DMS53 (cell line): ENCODE measurements at places on chromosomes 2 and 18.
A peak's percentile ranks its signal among the peaks of the same experiment; 100 is the strongest.

DNA sequence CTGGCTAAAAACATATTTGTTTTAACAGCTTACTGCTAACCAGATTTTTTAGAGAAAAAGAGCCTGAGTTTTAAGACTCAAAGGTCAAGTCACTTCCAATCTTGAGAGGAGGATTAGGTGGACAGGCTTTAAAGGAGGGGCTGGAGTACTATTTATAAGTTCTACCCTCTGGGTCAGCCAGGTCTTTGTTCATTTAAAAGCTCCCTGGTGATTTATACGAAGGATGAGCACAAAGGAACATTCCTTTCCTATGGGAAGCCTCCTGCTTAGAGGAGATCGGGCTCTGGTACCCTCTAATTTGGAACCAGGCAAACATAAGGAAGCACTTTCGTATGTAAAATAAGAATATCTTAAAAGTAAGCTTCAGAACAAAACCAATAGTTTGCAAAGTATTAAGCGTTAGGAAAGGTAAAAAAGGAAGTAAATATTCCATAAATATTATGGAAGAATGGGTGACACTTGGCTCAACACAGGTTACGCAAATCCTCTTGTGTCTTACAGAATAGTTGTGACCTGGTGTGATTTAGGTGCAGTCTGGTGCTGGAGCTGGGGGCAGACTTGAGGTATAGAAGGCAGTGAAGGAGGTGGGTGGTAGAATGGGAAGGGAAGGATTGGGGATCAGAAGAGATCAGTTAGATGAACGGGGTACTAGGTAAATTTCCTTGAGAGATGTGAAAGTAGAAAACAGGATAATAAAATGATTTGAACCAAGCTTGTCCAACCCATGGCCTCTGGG lies 35.6 kb downstream of the PDE6D start:
- DNase-seq = no peak

- DNase-seq = no peak
These were observed 23.8 kb downstream of the THAP4 start for GRCh38 chr2:241613017-241613780.

DNA sequence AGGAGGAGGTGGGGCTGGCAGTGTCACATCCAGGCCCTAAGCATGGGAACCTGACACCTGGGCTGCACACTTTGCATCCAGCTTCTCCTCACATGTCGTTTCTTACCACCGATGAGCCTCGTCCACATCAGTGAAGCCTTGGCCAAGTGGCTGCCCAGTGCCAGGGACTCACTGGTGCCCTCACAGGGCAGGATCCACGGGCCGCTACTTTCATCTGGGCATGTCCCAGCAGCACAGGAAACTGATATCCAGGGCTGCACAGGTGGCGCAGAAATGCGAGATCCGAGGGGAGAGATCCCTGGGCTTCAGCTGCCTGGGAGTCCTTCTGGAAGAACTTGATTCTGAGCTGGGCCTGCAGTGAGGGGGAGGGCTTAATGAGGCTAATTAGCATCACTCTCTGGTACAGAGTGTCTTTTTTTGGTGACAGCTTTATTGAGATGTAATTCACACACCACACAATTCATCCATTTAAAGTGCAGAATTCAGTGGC lies 291.6 kb upstream of the HDAC4 start:
- DNase-seq = peak; percentile 23

DNA sequence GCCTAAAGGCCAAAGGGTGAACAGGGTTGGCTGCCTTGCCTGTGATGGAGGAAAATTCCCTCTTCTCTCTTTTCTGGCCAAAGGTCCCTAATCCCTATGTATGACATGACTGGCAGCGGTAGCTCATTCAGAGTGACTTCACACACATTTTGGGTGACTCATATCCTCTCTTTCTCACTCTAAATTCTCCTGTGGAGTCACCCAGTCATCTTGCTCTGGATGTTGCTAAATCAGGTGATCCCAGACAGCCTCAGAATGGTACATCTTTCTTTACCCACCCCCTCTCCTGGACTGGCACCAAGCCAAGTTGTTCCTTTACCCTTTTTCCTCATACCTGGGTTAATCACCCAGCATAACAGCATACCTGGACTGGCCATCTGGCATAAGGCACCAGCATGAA lies 77.2 kb downstream of the NEURL3 start:
- peak; percentile 94 for DNase-seq

DNA sequence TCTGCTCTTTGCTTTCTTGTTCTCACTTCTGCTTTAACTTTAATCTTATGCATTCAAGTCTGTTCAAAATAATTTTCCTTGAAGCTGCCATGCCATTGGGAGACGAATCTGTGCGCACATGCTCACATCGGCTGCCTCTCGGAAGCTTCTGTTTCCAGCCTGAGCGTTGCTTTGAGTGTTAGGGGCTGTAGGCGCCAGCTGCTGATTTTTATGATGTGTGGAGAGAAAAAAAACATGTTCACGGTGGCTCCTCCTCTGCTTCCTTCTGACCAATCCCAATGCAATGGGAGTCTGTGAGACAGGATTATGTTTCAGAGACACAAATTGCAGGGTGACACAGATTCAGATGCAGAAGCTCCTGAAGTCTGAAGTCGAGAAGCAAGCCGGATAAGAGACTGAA lies at the start of gene MC4R:
TSS of gene MC4R (minus strand) at position 180 of the 400 bp plus-strand sequence. CDS start 426 bp downstream, outside the sequence.
- DNase-seq = peak; percentile 97

DNA sequence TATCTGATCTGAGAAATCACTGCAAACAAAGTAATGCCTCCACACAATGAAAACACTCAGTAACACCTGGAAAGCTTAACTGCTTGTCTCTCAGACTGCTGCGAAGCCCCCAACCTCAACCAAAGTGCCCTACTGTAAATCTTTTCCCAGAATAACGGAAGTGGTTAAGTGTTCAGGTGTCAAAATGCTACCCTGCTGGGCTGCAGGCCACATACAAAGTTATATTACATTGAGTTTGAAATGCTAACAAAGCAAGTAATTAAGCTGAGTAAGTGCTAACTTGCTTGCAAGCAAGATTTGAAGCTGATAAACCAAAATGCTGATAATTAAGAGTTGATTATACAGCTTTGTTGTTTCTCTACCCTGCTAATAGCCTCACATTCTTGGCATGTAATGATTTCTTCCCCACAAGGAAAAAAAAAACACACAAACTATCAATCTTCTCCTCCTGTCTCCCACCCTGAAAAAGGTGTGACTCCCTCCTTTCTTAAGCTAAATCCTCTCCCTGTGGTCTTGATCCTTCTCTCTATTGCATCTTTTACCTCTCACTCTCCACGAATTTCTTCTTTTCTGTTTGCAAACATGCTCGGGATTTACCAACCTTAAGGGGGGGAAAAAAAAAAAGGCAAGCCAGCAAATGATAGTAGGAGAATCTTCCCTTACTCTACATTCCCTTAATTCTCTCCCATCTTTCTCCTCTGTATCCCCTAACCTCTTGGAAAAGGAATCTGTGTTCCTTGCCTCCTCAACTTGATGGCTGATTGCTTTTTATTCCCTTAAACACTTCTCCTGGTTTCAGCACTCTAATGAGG lies 266.8 kb upstream of the SIX3 start:
- DNase-seq = no peak

- DNase-seq = no peak
These were observed 12.9 kb downstream of the PARD6G start for GRCh38 chr18:80234398-80234797.

- DNase-seq = no peak
These were observed 21.2 kb downstream of the PRELID3A start for GRCh38 chr18:12428923-12429322.

GRCh38 chr2:41963661-41964525 lies 83.9 kb upstream of the PKDCC start:
- DNase-seq = peak; percentile 75

DNA sequence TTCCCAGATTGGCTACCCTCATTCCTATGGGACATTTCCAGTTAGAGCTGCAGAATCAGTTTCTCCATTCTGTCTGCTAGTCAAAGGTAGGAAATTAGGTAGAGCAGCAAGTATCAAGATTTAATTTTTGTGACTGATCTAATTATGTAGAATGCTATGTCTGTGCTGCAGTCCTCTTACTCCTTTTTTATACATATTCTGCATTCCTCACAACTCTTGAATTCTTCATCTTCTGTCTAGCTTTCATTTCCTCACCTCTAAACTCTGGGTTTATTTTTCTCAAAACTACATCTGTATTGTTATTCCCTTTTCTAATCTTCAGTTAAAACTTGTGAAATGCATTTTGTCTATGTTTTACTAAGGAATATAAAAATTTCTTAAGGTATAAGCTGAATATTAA lies 8.6 kb downstream of the SGO2 start:
- no peak for DNase-seq

DNA sequence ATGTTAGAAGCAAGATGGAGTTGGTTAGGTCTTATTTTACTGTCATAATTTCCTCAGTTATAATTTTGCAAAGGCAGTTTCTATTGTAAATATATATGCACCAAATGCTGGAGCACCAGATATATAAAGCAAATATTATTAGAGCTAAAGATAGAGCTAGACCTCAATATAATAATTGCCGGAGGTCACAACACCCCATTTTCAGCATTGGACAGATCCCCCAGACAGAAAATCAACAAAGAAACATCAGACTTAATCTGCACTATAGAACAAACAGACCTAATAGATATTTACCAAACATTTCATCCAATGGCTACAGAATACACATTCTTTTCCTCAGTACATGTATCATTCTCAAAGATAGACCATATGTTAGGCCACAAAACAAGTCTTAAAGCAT lies 115.2 kb downstream of the CABYR start:
- DNase-seq = no peak

- DNase-seq = no peak
These were observed 99.8 kb downstream of the UXS1 start for GRCh38 chr2:106094131-106094841.

- DNase-seq = peak; percentile 20
These were observed 15.3 kb downstream of the TET3 start for GRCh38 chr2:73999881-74000597.

DNA sequence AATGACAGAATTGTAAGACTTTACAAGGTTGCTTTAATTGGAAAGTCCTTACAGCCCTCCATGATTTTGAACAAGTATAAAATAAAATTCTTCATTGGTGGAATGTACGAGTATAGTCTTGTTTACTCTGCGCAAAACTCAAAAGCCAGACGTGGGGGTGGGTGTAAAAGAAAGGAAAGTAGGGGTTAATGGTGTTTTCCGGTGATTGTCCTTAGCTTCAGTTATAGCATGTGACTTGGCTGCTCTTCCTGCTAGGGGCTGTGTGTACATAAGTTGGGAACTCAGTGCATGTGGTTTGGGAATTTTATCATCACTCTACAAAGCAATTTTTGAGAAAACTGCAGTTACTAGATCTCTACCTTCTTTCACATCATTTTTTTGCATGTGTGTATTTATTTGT lies 82.4 kb upstream of the CAVIN2 start:
- DNase-seq = no peak

- no peak for DNase-seq
These were observed 566.4 kb downstream of the TNS1 start for GRCh38 chr2:217436386-217436785.

DNA sequence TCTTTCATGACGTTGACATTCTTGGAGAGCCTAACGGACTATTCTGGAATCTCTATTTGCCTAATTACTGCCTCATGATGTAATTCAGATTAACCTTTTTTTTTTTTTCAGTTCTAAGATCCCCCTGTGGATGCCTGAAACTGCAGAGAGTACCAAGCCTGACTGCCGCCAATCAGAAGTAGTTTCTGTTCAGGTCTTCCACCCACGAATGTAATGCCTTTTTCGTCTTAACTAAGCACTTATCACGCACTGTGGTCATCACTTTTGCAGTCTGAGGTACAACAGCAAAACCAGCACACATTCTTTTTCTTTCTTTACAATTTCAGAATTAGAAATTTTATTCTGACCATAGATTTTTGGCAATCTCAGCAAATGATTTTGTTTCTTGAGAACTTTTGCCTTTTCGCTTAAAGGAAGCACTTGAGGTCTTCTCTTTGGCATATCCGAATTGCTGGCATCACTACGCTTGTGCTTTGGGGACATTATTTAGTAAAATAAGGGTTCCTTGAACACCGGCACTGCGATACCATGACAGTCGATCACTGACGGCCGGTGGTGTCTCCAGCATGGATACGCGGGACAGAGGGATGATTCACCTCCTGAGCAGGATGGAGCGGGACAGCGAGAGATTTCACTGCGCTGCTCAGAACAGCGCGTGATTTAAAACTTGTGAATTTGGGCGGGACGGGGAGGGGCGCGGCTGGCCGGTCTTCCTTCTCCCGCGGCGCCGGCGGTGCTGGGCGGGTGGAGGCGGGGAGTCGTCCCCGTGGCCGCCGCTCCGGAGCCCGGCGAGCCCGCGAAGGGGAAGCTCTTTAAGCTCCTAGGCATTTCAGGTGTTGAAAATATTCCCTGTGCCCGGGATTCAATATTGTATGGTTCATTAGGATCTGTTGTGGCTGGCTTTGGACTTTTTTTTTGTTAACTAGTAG lies 32.0 kb upstream of the GPR55 start:
- DNase-seq = peak; percentile 54

GRCh38 chr18:76493213-76494161 lies 1.6 kb downstream of the ZNF516 start:
- DNase-seq = peak; percentile 91

DNA sequence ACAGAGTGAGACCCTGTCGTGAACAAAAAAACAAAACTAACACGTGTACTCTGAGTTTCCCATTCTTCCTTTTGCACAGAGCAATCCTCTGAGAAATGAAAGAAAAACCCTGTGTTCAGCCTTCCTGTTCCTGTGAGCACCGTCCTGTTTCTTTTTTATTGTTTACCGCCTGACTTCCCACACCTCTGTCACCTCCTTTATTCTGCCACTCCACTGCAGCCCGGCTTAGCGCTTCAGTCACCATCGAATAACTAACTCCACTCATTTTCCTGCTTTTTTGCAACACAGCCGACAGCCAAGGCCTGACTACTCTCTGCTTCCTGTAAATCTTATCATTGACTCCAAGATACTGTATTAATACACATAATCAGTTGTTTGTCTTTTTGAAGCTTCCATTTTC lies 40.9 kb downstream of the TGOLN2 start:
- no peak for DNase-seq

DNA sequence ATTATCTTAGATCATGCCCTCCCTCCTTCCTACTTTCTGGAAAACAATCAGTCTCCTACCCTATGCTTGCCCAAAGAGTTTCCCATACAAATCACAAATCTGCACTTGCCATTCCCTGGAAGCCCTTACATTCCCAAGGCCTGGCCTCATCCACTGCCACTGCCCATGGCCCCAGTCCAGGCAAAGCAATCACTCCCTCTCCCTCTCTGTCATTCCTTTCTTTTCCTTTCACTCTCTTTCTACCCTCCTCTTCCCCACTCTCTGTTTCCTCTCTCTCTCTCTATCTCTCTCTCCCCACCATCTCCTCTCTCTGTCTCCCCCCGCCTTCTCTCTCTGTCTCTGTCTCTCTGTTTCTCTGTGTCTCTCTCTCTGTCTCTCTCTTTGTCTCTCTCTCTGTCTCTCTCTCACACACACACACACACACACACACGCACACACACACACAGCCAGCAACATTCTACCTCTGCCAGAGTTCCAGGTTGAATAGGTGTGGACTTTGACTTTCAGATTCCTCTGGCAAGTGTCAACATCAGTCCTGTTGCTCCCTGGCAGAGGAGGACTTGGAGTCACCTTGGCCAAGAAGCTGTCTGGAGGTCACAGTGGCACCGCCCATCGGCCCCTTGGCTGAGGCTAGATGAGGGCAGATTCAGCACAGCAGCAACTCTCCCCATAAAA lies 43.7 kb upstream of the NAT8 start:
- no peak for DNase-seq
